ENCODE measurements at places on chromosomes 11 and 22.

DNA sequence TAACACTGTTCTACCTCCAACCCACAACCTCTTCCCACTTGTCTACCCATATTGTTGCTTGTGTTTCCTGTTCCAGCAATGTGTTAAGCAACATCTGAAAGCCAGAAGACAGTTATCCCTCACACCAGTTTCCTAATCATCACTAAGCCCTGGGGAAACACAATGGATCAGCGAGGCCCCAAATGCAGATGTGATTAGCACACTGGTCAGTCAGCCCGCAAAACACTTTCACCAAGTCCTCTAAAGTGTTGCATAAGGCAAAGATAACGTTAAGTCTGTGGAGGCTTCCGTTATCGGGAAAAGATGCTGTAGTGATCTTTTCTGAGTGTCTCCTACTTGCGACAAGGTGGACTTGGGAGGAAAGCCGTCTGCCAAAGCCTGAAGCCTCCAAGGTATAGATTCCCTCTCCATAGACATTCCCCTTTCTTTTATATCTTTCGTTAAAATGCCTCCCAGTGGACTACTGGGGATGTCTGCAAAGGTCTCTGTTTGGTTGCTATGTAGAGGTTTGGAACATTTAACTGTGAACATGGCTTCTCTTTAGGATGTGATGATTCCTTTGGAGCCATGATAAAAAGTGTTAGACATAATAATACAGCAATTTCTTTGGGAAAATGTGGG is at the start of gene MS4A3:
Gene MS4A3 (plus strand): TSS at position 317 of the 621 bp plus-strand sequence. CDS start 4,496 bp downstream, outside the sequence.
- no peak for DNase-seq

GRCh38 chr22:34797826-34798225 is 268.1 kb upstream of the ISX start:
- peak; percentile 42 for DNase-seq

DNA sequence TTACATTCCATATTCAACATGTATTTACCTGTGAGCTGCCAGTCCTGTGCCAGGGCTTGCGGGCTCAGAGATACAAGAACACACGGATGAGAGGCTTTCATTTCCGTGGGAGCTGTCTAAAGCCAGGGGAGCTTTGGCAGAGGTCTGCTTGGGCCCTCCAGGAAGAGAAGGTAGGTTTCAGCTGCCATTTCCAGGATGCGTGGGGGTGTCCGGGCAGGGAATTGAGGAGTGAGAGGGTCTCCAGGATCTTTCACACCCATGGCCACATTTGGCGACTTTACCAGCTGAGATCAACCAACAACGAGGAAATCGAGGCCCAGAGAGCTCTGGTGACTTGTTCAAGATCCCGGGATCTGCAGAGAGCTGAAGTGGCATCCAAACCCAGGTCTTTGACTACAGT is 119.6 kb downstream of the BUD13 start:
- no peak for DNase-seq

DNA sequence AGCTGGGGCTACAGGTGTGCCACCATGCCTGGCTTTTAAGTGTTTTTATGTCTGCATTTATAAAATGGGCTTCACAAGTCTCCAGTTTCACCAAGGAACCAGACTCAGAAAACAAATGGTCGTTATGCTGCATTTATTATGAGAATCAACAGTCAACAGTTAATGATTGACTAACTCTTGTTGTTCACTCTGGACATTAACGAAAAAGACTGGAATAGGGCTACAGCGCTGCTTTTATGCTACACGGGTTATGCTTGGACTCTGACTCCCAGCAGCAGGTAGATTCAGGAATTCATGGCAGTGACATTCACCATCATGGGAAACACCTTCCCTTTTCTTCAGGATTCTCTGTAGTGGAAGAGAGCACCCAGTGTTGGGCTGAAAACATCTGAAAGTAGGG is 44.4 kb upstream of the CHKA start:
- DNase-seq = no peak

All from right hindlimb (tissue), 1 donor.